ENCODE measurements at places on chromosomes 12 and 14.

- DNase-seq, result no peak
Measured at GRCh38 chr12:93707836-93708235, 30.7 kb downstream of the CRADD start.

DNA sequence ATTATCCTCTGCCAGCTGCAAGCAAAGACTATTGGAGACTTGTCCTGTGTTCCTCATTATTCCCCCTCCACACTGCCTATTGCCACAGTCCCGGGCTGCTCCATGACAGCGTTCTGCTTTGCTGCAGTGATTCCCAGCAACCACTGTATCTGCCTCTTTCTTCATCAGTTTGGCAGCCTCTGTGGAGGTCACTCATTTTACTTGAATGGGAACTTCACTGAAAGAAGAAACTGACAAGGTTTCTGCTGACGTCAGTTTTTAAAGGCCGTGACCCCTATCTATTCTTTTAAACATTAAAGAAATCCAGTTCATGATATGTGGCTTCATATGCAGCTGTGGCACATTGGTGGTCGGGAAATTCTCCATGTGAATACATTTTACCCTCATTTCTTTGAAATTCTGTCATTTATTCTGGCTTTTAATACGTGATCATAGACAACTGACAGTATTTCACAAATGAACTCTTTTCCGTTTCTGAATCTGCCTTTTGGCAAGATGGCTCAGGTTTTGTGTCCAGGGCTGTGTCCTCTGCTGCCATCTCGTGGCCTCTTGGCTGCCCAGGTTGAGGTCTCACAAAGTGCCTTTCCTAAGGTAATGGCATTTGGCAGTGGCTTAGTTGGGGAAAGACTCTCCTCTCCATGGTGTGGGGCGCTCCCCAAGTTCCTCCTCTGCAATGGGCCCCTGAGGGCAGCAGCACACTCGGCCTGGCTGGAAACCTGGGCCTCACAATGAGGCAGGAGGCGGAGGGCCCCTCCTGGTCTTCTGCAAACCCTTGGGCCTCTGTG, 5.8 kb downstream of the TMEM253 start:
- peak; percentile 83 for DNase-seq

- no peak for DNase-seq
Measured at GRCh38 chr12:62436164-62436503, 30.5 kb upstream of the MON2 start.

- no peak for DNase-seq
Measured at GRCh38 chr12:66648033-66648735, 30.7 kb downstream of the GRIP1 start.

DNA sequence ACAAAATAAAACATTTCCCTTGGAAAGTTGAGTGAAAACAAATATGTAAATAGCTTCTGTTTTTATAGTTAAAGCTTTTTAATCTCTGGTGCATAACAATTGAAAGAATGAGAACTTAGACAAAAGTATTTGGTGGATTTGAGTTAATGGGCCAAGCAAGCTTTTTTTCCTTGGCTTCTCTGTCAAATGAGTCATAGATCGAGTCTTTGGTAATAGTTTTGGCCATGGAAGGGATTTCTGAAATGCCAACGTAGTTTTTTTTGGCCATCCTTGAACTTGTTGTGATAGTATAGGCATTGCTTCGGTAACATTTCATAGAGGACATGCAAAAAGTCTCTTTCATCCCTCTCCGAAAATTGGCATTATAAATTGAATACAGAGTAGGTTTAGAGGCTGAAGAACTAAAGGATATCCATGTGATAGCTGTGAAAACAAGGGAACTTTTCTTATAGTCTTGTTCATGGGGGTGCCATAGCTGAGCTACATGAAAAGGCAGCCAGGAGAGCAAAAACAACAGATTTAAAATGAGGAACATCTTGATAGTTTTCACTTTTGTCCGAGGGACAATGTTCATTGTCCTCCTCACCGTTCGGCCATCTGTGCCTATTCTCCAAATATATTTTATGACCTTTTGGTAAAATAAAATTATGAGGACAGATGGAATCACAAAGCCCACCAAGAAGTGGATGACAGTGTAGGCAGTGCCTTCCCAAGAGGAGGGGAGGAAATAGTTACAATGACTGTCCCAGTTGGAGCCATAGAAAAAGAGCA, 34.7 kb downstream of the GPR19 start:
- DNase-seq, result peak; percentile 83

DNA sequence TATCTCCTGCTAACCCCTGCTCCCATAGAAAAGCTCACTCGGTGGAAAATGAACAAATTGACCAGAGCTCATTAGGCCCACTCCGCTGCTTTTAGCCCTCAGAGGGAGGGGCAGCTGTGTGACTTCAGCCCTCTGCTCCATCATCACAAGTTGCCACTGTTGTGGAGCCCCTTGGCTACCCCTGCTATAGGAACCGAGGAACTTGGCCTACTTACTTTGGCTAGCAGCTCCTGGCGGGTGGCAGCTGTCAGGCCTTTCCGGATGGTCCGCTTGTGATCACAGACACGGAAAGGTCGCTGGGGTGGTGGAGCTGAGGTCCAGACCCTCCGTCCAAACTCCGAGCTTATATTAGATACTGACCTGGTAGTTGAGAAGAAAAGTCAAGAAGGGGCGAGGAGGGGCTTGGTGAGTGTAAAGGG, 612 bp downstream of the CIDEB start:
- DNase-seq, result no peak

Measured in GM03348 (cell line).